Lower leg skin (tissue), 4 donors: ENCODE measurements at places on chromosomes 6 and 20. TPM values are rescaled to one million over a fixed set of nuclear protein-coding genes. Genes with fewer than 3 reads are reported as not detected.

PROKR2 gene
- total RNA-seq, result not detected

CRISP3 gene
- 4.1 TPM for total RNA-seq

SMPD2 gene
- 24.1 TPM for total RNA-seq

ERVFRD-1 gene
- total RNA-seq, result not detected

IL20RA gene
- 199 TPM for total RNA-seq

CTCFL gene
- not detected for total RNA-seq

TMEM151B gene
- not detected for total RNA-seq

RAET1E gene
- total RNA-seq, result 20.8 TPM

HDGFL1 gene
- not detected for total RNA-seq

TMEM181 gene
- total RNA-seq, result 20.8 TPM

TM9SF4 gene
- total RNA-seq, result 49.5 TPM

GRCh38 chr6:35034411-35035191, 106.5 kb downstream of the TCP11 start:
- DNase-seq, result no peak

DNA sequence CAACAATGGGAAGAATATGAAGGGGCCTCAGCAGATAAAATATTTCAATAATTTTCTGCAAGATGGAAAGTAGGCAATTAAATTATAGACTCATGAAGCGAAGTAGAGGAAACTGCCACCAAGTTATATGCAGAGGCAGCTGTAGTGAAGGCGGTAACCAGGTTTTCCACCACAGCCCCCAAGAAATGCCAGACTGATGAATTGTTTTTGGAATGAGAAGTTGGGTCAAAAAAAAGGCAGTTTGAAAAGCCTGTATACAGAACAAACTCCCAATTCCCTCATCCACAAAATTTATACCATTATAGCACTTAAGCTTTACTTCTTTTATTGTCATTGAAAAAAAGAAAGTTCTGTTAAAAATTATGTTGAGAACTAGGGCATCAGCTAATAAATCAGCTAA, 45.3 kb downstream of the ELOVL4 start:
- DNase-seq, result no peak

DNA sequence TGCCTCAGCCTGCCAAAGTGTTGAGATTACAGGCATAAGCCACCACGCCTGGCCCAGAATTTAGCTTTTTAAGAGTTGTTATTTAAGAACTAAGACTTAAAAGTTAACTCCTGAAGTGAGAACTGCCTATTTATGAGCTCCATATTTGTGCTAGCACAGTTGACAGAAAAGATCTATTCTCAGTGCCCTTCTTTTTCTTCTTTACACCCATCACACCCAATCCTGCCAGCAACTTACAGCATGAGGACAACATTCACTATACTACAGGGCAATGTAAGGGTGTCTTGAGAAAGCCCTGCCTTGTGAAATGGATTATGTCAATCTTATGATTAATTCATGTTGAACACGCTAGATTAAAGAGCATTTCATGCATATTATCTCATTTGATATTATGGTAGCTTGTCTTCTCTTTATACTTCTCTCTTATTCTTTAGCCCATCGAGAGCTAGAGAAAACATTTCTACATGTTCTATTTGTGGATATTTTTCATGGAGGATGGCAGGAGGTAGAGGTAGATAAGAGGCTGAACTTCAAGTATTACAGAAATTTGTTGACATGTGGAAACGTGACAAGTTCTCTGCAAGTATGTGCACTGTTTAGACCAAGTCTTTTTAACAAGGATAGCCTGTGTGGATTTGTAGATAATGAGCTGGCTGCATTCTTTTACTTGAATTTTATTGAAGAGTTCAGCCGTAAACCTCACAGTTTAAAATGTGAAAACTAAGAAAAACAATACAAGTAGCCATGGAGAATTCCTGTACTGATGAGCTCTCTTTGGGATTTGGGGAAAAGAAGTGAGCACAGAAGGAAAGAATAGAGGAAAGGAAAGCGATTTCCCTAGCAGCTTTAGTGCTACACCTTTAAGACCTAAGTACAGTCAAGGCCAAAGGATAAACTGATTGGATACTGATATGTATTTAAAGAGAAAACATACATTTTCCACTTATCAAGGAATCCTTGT, 212.2 kb downstream of the ARHGAP18 start:
- no peak for DNase-seq

DNA sequence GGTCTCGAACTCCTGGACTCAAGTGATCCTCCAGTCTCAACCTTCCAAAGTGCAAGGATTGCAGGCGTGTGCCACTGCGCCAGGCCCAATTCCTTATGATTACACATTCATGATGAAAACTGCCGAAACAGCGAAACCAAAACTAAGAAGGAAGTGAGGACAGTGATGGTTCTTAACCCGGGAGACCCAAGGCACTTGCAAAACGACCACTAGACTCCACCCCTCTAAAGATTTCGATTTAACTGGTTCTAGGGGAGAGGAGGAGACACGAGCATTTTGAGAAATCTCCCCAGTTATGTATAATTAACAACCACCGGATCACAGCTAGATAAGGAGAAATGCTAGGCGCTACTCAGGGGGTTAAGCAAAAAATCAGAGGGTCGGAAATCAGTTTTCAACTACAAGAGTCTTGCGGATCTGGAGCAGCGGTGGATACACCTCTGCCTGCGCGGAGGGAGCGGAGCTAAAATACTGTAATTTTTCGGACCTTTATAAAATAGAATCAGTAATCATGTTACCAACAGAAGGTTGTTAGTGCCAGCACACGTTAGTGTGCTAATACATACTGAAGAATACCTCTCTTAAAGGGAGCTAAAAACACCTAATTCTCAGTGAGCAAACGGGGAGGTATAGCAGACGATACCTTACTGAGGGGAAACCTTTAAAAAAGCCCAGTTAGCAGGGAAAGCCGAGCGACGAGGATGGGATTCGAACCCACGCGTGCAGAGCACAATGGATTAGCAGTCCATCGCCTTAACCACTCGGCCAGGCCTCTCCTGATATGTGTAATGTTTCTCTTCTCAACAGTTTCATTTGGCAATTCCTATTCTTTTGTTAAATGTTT, 60.0 kb upstream of the BTN3A2 start:
- DNase-seq, result no peak

DNA sequence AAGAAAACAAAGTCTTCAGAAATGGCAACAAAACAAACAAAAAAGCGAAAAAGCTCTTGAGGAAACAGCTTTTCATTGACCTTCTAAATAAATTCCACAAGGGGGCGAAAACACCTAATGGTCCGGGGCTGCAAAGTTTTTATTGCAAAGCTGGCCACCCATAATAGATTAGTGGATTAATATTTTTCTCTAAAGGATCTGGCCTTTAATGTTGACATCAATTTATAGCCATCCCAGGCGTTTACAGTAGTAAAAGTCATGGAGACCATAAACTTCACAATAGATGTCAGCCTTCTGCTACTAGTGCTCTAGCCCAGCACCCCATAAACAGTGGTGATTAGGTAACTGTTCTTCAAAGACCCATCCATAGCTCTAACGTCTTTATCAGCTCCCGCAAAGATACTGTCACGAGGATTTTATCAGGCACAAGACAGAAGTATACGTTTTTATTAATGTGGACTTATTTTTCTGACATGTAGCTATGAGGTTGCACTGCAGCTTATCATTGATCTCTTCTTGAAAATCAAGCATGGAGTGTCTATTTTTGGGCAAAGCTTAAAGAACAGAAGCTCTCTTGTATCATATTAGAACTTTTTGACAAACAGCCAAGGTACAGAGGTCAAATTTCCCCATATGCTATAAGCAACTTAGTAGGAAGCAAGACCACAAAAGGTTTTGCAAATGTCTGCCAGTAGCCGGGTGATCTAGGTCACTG, 4.7 kb downstream of the CITED2 start:
- no peak for DNase-seq

DNA sequence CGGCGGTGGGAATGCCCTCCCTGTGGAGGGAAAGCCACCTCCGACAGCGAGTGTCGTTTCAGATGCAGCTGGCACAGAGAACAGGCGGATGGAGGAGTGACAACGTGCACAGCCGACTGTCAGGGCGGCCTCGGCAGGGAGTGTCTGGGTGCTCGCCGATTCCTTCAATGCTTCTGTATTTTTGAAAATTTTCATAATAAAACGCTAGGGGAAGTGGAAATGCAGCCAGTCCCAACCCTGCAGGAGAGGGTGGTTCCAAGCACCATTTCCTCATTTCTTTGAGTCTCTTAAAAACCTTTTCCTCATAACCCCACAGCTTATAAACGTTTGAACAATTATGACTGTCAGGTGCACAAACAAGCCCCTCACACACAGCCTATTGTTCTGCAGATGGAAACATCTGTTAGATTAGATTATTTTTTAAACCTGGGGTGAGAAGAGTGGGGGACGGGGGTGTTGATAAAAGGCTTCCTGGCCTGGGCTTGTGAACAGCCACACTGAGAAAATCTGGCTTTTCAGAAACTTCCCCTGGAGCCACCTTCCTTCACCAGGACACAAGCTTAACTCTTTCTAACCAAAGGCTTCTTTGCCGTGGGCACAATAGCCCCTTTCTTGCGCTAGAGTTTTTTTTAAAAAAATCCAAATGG, 228.9 kb downstream of the ANKRD60 start:
- DNase-seq, result peak; percentile 43

- no peak for DNase-seq
These were observed 244.4 kb upstream of the HSF2 start for GRCh38 chr6:122154912-122155575.

GRCh38 chr6:50288881-50289280, 239.2 kb upstream of the DEFB112 start:
- DNase-seq, result no peak

DNA sequence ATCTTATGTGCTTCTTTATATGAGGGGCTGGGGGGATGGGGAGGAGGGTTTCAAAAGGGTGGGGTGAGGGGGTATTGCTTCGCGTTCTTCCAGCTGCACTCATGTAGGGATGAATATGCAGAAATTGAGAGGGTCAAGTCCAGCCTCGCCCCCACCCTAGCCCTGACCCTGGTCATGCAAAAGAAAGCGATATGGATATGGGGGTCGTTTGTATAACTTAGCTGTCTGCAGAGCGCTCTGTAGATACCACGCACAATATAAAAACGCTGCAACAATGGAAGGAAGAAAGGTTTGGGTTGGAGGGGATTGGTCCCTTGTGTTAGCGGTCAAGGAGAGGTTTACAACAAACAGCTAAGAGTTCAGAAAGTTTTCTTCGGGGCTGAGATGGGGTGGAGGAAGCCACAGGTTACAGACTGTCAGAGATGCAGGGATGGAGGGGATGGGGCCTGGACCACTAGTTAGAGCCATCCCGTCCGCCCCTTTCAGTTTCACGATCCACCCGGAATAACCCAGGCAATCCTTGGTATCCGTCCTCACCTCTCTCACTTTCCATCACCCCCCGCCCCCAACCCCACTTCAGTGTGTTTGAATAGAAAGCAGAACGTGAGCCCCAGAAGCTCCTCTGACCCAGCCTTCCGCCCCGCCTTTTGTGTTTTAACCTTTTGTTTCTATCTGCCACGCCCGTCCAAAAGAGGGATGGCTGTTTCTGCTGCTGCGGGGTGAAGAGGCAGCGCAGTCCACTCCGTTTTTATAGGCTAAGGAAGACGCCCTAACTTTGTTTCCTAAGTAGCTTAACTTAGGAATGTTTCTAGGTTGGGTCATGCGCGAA, 73.5 kb downstream of the SOX4 start:
- no peak for DNase-seq

GRCh38 chr6:148548749-148549140, 198.1 kb upstream of the UST start:
- no peak for DNase-seq

DNA sequence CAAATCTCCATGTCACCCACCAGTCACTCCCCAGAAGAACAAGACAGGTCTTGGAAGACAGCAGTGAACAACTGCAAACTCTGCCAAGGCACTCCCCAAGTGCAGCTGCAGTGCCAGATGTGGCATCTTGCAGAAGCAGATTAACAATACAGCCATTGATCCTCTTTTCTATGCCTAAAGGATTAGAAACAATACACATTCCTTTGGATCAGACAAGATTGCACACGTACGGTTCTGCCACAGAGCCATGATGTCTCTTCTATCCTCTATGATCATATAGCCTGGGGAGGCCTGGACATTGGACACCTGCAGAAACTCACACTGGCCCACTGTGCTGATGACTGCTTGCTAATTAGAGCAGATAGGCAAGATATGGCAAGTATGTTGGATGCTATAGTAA, 155.9 kb downstream of the MYLK4 start:
- no peak for DNase-seq

- DNase-seq, result no peak
These were observed 236.0 kb downstream of the ADGRG6 start for GRCh38 chr6:142537612-142538478.

DNA sequence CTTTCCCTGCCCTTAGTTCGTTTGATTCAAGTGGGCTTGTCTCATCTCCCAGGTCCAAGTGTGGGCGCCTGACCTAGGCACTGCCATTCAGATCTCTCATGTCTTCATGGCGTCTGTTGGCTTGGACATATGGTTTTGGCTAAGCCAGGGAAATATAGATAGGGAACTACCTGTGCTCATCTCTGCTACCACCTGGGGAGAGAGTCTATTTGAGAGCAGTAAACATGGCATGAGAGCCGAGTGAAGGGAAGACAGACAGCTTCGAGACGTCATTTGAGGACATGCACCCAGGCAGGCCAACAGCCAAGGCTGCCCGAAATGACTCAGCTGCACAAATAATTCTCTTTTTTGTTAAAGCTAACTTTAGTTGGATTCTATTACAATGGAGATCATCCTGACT, 370.7 kb upstream of the AGPAT4 start:
- DNase-seq, result no peak

DNA sequence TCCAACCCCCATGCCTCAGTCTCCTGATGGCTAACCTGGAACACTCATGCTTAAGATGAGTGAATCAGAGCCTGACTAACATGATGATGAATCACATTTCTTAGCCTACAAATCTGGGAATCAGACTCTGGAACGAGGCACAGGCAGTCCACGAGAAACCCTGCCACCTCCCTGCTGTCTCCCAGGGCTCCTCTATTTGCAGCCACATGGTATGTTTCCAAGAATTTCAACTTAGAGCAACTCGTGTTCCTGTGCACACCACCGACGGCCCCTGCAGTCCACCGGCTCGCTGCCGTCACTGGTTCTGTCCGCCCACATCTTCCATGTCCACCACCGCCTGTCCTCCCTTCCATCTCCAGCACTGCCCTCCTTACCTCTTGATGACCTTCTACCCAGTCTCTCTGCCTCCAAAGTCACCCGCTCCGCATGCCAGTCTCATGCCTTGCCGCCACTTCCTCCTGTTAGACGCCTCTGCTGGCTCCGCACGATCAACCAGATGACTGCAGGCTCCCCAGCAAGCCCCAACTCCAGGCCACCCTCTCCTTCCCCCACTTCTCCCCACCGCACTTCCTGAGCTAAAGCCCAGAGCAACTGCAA, 87.6 kb downstream of the AGPAT4 start:
- DNase-seq, result no peak

- DNase-seq, result no peak
These were observed 54.7 kb upstream of the SYNJ2 start for GRCh38 chr6:157927011-157927410.

- peak; percentile 73 for DNase-seq
These were observed 26.7 kb downstream of the NPEPL1 start for GRCh38 chr20:58719258-58719657.

DNA sequence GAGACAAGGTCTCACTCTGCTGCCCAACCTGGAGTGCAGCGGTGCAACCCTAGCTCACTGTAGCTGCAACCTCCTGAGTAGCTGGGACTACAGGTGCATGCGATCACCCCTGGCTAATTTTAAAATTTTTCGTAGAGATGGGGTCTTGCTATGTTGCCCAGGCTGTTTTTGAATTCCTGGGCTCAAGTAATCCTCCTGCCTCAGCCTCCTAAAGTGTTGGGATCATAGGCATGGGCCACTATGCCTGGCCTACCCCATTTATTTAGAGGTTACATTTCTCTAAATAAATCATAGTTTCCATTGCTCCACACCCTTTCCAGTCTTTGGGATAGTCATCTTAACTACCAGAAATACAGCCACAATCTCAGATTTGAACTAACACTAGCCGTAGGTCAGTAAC, 134.7 kb upstream of the CITED2 start:
- no peak for DNase-seq

GRCh38 chr20:63292292-63292701, 689 bp upstream of the COL20A1 start:
- no peak for DNase-seq
